Stimulated activated CD8-positive, alpha-beta memory T cell treated with anti-CD3 and anti-CD28 coated beads, Interleukin-15, amount 100 ng/mL, for 1 hour (primary cell): ENCODE measurements at places on chromosomes 3 and 15.

- no peak for DNase-seq
Measured at GRCh38 chr15:101545548-101546505, 56.3 kb upstream of the PCSK6 start.

DNA sequence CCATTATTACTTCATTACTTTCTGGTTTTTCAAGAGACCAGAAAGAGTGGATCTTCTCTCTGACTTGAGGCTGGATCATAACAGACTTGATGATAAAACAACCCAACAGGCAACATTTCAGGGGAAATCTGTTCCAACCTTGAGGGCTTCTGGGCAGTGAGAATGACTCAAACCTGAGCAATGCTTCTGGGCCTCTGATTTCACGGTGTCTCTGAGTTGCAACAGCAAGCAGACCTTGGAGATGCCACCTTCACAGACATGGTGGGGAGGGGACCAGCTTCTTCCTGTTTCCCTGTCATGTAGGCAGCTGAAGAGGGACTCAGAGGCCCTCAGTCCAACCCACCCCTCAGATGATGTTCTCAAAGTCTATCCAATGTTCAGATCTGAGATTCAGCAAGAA is 104.0 kb downstream of the ABHD5 start:
- DNase-seq, result no peak

DNA sequence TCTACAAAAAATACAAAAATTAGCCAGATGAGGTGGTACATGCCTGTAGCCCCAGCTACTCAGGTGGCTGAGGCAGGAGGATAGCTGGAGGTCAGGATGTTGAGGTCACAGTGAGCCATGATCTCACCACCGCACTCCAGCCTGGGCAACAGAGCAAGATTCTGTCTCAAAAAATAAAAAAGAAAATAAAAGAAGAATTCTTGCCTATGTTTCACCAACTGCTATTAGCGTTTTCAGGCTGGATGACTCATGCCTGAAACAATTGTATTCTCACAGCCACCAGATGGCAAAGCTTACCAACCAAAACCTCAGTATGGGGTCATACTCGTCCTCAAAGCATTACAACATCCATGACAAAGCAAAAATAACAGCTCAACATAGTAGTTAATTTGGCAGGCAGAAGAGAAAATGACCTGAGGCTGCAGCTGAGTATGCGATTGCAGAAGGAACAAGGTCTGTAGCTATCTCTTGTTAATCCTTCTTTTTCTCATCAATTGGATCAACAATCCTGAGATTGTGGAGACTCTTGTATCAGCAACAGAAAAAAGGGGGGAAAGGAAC is 52.2 kb downstream of the TP53BP1 start:
- DNase-seq, result no peak

DNA sequence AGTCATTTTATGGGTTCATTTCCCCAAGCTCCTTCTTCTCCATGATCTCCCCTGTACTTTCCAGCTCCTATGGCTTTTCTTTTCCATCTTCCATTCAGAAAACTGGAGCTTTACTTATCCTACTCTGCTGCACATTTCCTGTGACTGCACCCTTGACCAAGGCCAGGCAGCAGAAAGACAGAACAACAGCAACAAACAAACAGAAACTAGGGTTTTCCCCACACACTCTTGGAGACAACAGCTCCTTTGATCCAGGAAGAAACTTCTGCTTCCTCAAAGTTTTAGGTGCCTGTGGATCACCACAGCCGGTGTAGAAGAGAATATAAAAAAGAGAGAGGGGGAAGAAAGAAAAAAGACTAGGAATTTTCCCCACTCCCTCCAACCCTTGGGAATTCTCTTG is 342.3 kb upstream of the CFAP20DC start:
- DNase-seq, result no peak

DNA sequence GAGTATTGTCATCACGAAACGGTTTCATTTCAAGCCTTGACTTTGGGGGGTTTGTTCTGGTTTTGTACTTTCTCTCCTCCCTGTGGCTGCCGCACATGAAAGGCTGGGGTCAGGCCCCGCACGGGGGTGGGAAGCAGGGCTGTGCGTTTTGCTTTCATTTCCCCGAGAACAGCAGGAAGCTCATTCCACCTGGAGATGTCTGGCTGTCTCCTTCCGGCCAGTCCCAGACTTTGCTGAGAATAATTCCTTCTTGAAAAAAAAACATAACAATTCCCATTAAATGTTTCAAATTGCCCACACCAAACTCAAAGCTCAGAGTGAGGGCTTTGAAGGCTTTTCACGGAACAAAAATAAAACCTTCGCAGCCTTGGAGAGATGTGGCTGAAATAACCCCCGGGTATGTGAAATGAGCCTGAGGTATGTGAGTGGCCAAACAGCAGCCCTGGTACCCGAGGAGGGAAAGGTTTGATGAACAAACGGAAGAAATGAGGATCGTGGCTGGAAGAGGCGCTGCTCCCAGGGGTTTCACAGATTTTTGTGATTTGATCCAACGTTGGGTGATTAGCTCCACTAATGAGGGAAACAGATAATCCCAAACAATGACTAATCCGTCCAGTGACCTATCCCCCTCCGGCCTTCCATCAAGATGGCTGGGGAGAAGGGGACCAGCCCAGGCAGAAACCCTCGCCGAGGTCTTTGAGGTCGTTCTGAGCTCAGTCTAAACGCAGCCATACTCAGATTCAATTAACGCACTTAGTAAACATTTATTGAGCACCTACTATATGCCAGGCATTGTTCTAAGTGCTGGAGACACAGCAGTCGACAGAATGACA is 126.9 kb upstream of the MEF2A start:
- no peak for DNase-seq

- no peak for DNase-seq
Measured at GRCh38 chr3:96831175-96831574, 16.8 kb downstream of the EPHA6 start.

- no peak for DNase-seq
Measured at GRCh38 chr3:120705884-120706582, 24.0 kb upstream of the HGD start.

GRCh38 chr3:13866041-13866965 is 13.6 kb downstream of the WNT7A start:
- peak; percentile 11 for DNase-seq

DNA sequence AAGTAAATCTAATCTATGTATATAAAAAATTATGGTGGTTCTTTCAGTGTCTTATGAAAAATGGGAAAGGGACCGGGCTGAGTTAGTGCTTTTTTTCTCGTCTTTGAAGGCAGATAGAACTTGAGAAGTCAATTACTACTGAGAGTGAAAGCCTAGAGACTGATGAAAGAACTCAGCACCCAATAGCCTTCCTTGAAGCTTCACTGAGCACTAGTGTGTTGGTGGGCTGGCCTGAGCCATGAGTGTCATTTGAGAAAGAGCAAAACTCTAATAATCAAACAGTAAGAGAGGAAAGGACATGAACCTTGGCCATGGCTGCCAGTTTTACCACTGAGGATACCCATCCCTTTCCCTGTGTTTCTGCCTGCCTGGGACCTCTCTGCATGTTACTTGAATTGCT is 428.3 kb upstream of the RASGRP1 start:
- DNase-seq, result no peak

- no peak for DNase-seq
Measured at GRCh38 chr3:73681610-73682009, 56.9 kb upstream of the PDZRN3 start.

DNA sequence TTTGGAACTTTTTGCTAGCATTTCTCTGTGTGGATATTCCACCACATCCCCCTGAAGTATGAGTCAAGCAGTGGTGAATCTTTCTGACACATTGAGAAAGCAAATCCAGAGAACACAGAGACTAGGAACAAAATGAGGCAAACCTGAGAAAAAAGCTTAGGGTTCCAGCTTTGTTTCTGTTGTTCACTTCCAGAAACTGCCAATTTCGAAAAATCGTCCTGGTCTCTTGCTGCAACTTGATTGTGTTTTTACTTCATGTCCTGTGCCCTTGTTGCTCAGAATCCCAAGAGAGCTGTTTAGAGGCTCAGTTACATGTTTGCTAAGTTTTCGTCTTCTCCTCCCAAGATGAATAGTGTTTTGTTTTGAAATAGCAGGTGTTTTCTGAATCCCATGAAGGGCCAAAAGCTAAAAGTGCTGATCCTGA is 13.7 kb downstream of the MAP2K1 start:
- DNase-seq, result no peak

DNA sequence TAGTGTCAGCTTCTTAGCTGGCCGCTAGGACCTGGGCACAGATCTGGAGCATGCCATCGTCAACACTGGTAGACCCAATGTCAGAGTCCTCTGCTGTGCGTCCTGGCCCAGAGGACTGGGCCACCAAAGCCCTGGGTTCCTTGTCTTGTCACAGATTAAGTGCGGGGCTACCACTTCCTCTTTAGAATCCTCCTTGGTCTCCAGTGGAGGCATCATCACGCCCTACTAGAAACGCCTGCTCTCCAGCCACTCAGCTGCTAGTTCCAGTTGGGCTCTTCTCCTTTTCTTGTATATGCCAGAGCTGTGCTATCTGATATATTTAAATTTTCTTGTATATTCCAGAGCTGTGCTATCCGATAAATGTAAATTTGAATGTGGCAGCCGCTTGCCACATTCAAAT is 11.2 kb downstream of the PPCDC start:
- DNase-seq, result no peak

GRCh38 chr3:171049861-171050444 is 23.4 kb upstream of the SLC2A2 start:
- no peak for DNase-seq

DNA sequence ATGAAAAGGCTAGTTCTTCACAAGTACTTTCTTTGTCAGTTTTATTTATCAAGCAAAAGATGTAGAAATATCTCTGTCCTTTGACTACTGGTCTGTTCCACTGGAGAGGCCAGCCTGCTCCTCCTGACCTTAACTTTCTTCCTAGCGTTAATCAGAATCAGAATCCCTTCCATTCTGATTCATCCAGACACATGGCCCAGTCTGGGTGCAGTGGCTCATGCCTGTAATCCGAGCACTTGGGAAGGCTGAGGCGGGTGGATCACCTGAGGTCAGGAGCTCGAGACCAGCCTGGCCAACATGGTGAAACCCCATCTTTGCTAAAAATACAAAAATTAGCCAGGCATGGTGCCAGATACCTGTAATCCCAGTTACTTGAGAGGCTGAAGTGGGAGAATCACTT is 32.0 kb upstream of the MANF start:
- DNase-seq, result no peak

DNA sequence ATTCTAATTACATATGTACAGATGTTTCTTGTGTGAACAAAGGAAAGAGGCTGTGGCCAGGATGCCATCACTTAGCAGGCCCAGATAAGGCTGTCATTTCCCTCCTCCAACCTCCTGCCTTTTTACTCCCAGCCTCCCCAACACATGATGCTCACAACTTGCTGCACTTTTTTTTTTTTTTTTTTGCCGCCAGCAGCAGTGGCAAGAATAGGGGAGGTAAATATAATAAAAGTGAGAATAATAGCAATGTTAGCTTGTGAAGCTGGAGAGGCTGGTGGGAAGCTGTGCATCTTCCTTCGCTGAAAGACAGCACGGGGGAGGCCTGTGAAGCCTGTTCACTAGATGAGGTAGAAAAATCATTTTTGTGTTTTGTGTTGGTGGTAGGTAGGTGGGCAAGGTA is 42.5 kb upstream of the MYO5C start:
- no peak for DNase-seq

DNA sequence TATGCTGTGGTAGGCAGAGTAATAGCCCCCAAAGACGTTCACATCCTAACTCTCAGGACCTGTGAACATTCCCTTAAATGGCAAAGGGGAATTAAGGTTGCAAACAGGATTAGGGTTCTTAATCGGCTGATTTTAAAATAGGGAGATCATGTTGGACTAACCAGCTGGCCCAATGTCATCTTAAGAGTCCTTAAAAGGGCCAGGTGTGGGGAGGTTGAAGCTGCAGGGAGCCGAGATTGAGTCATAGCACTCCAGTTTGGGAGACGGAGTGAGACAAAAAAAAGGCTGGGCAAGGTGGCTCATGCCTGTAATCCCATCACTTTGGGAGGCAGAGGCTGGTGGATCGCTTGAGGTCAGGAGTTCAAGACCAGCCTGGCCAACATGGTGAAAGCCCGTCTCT is 1.6 kb upstream of the FLNB start:
- no peak for DNase-seq

GRCh38 chr3:14204515-14205284 is 26.1 kb downstream of the LSM3 start:
- no peak for DNase-seq

GRCh38 chr3:75136100-75136897 is 521.8 kb upstream of the CNTN3 start:
- no peak for DNase-seq

GRCh38 chr3:194685718-194686413 is at the start of gene FAM43A:
Gene FAM43A, plus strand, starts transcription at chr3:194685883. Its CDS starts 944 bp downstream, at chr3:194686827.
- DNase-seq, result peak; percentile 63

GRCh38 chr3:195394700-195395099 is 48.1 kb downstream of the ACAP2 start:
- no peak for DNase-seq

GRCh38 chr15:79962178-79962577 is 8.8 kb downstream of the BCL2A1 start:
- DNase-seq, result no peak

DNA sequence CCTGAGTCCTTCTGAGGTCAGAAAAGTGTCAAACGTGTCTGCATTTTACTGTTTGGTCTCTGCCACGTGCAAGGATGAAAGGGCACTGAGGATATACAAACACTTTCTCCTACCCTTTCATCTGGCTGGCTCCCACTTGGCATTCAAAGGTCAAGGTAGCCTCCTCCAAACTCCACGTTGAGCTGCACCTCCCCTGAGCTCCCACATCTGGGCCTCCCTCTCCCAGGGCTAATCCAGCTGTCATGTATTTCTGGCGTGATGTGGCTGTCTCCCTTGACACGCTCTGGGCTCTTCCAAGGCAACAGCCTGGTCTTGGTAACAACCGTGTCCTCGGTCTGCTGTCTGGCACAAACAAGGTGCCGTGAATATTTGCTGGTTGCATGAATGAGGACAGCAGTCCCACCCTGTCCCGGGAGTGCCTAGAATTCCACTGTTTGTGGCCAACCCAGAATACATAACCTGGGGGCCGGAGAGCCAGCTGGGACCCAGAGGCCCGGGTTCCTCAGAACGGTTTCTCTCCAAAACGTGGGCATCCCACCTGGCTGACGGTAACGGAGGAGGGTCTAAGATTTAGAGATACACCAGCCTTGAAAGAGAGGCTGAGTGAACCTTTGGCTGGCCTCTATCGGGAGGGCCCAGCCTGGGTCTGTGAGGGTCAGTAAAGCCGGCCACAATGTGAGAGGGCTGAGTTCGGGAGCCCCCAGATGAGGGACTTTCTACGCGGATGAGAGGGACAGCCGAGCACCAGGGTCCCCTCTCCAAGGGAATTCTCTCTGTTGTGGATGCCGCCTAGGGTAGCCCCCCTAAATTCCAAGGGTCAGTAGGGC is 767 bp downstream of the GLT8D1 start:
- no peak for DNase-seq

DNA sequence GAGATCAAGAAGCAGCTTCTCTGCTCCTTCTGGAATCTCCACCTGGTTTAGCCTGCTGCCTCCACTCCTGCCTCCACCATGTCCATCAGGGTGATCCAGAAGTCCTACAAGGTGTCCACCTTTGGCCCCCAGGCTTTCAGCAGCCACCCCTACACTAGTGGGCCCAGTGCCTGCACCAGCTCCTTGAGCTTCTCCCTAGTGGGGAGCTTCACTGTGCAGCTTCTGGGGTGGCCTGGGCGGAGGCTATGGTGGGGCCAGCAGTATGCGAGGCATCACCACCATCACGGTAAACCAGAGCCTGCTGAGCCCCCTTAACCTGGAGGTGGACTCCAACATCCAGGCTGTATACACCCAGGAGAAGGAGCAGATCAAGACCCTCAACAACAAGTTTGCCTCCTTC is 2.4 kb upstream of the KPNA4 start:
- DNase-seq, result no peak
